ENCODE measurements at places on chromosomes 12 and 14.
A peak's percentile ranks its signal among the peaks of the same experiment; 100 is the strongest.

DNA sequence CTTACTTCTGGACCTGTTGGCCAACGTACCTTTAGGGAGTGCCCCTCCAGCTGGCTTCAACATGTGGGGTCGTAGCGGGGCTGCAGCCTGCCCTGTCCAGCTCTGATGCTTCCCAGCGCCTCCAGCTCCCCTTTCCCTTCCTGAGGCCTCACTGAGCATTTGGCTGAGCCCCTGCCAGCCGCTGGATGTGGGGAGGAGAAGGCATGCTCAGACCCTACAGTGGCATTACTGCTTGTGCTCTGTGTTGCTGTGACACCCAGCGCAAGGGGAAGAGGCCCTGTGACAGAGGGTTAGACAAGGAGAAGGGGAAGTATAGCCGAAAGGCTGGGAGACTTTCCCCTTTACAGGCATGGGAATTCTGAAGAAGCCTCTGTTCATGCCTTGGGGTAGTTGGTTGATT lies 145.9 kb downstream of the PRKCH start:
- no peak for DNase-seq

- no peak for DNase-seq
Measured at GRCh38 chr14:60125918-60126317, 34.2 kb downstream of the PCNX4 start.

DNA sequence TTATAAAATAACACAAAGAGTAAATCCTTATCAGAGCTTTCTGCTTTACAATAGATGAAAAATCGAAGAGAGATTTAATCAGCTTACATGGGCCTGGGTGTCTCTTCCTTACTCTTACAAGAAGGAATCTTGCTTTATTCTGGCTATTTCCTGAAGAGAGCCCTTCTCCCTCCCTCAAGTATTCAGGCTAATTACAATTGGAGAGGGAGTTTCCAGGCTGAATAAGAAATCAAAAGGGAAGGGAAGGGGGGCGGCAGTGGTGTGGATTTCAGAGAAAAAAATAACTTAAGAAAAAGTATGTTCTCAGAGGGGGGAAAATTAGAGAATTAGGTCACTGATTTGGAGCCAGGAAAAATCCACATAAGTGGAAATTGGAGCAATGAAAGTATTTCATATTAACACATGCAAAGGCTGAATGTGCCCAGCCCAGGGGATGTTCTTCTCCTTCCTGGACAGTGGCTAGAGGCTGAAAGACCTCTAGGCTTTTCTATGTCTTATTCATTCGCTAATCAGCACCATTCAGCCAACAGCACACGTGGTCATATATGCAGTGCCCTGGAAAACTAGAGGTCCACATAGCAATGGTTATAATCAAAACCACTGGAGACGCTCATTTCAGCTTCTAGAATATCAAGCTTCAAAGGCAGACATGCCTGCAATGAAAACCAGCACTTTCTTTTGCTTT lies 158.9 kb upstream of the BTG1 start:
- DNase-seq: no peak

DNA sequence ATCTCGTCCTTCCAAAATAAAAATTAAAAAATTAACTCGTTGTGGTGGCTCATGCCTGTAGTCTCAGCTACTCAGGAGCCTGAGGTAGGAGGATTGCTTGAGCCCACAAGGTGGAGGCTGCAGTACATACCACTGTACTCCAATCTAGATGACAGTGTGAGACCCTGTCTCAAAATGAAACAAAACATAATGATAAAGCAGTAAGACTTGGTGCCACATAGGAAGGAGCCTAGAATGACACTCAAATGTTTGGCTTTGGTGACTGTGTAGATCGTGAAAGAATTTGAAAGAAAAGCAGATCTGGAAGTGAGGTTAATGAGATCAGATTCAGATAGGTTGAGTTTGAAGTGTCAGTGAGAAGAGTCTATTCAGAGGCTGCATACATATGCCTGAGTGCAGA lies 150.1 kb upstream of the ATP2B1 start:
- DNase-seq: no peak

DNA sequence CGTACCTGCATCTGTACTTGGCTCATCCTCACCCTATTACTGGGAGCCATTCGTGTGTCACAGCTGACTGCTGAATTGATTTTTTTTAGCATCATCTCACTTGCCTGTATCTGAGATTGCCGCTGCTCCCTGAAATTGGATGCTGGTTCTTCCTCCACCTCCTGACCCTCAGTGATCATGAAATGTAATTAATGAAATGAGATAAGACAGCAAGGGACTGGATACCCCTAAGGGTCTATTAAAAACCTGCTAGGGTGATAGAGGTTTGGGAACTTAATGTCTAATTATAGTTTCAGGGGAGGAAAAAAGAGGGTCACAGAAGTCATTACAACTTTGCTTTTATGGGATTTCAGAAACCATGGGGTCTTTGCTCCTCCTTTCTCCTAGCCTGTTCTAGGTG lies 410.6 kb downstream of the DPF3 start:
- DNase-seq: no peak

DNA sequence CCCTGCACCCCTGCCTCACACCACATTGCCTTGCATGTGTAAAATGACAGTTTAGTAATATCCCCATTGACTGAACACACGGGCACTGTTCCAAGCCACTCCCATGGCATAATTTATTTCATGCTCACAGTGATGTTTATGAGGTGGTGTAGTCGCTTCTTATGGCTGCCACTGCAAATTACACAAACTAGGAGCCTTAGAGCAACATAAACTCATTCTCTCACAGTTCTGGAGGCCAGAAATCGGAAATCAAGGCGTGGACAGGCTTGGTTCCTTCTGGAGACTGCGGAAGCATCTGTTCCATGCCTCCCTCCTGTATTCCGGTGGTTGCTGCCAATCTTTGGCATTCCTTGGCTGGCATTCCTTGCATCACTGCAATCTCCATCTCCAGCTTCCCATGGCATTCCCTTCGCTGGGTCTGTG lies 97.3 kb downstream of the RIN3 start:
- no peak for DNase-seq

DNA sequence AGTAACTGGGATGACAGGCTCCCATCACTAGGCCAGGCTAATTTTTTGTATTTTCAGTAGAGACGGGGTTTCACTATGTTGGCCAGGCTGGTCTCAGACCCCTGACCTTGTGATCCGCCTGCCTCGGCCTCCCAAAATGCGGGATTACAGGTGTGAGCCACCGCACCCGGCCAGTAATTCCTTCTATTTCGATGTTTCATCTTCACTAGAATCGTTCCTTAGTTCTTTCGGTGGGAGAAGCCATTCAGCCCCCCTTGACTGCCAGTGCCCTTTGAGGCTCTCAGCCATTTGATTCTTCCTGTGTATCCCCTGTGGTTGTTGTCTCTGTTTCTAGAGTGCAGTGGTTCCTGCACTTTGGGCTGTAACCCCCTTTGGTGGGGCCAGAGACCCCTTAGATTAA lies 174.1 kb downstream of the ETV6 start:
- DNase-seq: no peak

GRCh38 chr14:52895000-52895399 lies 55.9 kb downstream of the FERMT2 start:
- DNase-seq: no peak

- DNase-seq: no peak
Measured at GRCh38 chr12:87766044-87766443, 263.2 kb downstream of the C12orf50 start.

DNA sequence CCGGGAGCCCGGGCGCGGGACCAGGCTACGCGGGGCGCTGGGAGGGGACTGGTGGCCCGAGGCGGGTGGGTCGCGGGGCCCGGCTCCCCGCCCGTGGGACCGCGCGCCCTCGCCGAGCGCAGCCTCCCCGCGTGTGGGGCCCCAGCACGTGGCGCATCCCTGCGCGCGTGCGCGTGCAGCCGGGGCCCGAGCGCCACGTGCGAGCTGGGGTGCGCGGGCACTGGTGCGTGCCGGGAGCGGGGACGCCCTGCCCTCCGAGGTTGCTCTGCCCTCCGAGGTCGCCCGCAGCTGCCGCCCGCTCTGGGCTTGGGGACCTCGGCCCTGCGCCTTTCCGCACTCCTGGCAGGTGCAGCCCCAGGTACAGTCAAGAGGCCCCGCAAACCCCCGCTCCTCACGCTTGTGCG lies 365 bp upstream of the CCDC88C start:
- DNase-seq: peak; percentile 58

GRCh38 chr14:93977790-93978581 lies 1.6 kb upstream of the ASB2 start:
- peak; percentile 63 for DNase-seq

DNA sequence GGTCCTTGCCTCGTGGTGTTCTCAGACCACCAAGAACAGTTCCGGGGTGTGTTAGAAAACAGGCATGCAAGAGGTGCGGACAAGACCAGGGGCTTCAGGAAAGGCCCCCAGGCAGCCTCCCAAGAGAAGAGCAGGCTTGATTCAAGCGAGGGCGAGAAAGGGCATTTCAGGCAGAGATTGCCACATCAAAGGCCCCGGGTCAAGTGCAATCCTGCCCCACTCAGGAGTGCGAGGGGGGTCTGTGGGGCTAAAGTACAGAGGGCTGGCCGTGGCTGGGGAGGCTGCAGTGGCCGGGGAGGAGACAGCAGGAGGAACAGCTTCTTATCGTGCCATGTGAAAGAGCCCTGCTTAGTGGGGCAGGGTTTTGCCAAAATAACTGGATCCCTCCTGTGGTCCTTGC lies 2.7 kb upstream of the BDKRB2 start:
- no peak for DNase-seq

DNA sequence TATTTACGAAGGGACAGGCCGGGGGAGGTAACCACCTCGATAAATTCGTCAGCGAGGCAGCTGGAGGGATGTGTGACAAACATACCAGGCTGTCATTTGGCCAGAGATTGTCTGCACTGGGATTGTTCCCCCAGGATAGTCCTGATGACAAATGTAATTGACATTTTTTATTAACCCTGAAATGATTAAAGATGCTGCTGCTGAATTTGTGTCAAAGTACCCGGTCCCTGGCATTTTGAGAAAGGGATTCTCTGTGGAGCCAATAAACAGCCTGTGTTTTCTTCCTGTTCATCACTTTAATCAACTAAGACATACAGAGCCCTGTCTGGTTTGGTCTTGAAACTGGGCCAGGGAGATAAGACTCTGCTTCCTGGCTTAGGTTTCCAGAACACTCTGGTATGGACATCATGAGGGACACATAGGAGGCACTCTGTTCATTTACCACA lies 117.6 kb downstream of the SLC25A47 start:
- DNase-seq: no peak

- no peak for DNase-seq
Measured at GRCh38 chr14:57254884-57255283, 13.8 kb downstream of the EXOC5 start.

DNA sequence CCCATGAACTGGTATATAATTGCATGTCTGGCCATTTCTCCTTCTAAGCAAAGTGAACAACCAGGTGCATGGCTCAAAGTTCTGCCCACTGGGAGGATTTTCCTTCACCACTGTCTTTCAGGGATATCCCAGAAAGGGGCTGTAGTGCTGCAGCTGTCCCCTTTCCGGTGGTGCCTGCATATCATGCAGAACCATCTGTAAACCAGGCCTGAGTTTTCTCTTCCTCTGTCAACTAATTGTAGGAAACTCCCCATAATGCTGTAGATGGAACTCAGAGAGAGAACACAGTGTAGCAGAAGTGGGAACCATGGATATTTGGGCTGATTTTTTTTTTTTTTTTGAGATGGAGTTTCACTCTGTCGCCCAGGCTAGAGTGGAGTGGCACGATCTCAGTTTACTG lies 45.6 kb upstream of the CRY1 start:
- DNase-seq: no peak

- DNase-seq: no peak
Measured at GRCh38 chr12:4943067-4943937, 33.6 kb downstream of the KCNA1 start.

- DNase-seq: no peak
Measured at GRCh38 chr12:98465950-98466602, 49.3 kb upstream of the TMPO start.

GRCh38 chr12:120830052-120830940 lies 73.9 kb downstream of the SPPL3 start:
- no peak for DNase-seq

Data from stimulated activated CD4-positive, alpha-beta T cell treated with anti-CD3 and anti-CD28 coated beads, Interleukin-2, amount 100 ng/mL, for 48 hours (primary cell).